ENCODE measurements at places on chromosomes 11 and 22.

- no peak for DNase-seq
These were observed 176.1 kb upstream of the NCAM1 start for GRCh38 chr11:112785149-112785548.

DNA sequence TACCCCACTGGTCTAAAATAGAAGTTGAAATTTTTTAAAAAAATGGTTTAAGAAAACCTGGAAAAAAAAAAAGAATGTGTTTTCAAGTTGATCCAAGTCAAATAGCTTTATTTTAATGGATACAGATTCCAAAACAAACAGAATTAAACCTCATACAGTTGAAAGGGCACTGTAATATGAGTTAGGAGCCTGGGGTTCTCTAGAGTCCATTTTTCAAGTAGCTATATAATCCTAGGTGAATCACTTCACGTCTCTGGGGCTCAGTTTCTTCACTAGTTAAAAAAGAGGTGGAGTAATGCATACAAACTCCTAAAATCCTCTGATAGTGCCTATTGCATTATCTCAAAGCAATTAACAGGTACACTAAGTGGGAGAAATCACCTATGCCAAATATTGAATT, 132.9 kb downstream of the BBOX1 start:
- DNase-seq: no peak

DNA sequence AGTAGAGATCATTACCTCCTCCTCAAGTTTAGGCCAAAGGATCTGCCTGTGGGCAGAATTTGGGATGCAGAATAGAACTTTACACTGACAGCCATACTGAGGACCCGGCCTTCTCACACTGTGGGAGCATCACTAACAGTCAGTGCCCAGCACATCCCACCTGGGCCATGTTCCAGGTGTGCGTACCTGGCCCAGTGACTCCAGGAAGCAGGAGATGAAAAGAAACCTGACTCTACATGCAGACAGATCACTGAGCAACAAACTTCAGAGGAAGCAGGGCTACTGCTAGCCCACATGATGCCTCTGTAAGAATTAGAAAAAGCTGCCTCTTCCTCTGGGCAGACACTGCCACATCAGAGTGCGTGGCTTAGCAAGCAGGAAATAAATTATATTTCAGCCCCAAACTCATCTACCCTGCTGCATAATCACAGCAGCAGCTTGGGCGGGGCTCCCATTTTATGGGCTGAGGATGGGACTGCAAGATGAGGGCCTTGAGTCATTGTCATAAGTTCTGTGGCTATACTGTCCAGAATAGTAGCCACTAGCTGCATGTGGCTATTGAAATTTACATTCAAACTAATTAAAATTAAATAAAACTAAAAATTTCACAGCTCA, 6.0 kb upstream of the LMO2 start:
- DNase-seq: no peak

DNA sequence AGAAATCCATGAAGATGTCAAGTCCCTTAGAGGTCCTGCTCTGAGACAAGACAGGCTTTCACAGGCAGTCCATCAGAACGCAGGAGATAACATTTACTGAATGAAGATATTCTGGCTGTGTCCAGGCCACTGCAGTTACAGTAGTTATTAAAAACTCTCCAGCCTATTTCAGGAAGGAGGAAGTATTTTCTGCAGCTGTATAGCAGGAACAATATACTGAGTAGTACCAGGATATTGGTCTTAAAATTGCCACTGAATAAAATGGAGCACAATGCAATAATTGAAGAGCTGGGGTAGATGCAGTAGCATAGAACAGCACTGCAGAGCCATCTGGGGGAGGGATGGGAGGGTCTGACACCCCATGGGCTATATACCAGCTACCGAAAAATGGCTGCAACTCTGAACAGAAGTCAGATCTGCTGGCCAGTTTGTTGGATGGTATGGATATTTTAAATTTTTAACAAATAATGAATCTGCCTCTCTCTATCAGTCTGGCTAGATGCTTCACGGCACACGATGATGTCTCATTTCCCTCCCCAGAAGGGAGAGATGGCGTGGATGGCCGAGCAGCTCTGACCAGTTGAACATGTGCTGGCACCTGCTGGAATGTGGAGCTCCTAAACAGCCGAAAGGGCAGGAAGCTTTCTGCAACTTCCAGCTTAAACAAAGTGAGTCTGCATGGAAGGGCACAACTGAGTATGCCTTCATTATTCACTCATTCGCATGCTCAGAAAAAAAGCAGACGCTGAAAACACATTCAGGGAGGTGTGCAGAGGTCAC, 342.1 kb upstream of the SYN3 start:
- no peak for DNase-seq

DNA sequence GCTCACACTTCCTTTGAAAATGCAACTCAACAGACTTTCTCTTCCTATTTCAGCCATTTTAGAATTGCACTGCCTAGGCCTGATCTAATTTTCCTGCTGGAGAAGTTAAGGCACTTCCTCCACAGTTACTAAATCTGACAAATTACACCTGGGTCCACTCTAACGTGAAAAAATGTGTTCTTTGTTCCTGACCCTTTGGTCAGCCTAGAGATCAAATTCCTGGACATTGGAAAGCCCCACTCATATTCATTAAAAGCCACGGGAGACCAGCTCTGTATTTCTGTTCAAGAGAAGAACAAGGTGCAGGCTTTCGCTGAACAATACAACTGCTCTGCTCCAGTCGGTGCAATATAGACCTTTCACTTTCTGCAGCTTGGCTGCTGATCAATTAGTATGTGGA, 96.6 kb downstream of the MPPED2 start:
- no peak for DNase-seq

DNA sequence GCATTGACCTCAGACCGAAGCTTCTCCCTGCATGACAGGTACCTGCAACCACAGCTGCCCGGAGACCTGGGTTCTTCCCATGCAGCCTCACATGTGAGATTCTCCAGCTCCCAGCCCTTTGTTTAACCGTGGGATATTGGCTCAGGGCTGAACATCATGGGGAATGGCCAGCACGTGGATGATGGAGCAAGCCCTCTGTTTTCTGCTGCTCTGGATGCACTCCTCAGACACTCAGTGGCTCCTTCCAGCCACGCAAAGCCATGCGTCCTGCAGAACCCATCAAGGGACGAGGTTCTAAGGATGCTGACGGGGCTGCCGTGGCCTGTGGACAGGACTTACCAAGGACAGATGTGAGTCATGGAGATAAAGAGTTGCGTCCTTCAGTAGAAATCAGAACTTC, 639.1 kb downstream of the BRD1 start:
- no peak for DNase-seq

GRCh38 chr22:48631288-48631863, 1196.3 kb downstream of the BRD1 start:
- DNase-seq: no peak

DNA sequence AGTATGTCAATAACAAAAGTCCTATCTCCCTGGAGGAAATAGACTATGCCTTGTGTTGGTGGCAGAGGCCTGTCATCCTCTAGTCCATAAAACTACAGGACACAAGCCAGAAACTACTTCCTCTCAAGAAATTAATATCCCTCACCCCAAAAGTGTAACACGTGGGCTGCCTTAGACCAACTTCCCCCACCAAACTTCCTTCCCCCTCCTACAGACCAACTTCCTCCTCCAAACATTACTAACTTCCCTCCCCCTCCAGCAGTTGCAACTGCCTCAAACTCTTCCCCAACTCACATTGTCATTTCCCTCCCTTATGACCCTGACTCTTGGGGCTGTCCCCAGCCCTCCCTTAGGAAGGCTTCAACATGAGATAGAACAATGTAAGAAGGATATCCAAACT, 6.3 kb downstream of the OR52K2 start:
- DNase-seq: no peak

DNA sequence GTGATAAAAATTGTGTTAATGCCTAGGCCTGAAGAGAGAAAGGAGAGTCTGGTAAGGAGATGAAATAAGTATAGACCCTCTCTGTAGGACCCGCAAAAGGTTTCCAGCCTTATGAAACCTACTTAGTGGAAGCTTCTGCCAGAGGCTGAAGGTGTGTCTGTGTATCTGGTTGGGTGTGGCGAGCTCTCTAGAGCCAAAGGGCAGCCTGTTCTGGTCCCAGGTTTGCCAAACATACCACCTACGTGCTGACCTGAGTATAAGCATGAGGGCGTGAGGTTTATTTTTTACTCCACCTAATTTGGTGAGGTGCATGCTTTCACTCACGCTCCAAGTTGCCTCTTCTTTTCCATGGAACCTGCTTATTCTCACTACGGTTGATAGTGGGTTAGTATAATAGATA, 5.6 kb downstream of the CSTPP1 start:
- no peak for DNase-seq

GRCh38 chr11:102157219-102157618, 47.0 kb downstream of the YAP1 start:
- no peak for DNase-seq

- DNase-seq: no peak
These were observed 8.3 kb downstream of the KIRREL3 start for GRCh38 chr11:126992065-126992803.

GRCh38 chr11:85740481-85741400, 54.7 kb upstream of the CCDC89 start:
- no peak for DNase-seq

- no peak for DNase-seq
These were observed 12.4 kb upstream of the OAF start for GRCh38 chr11:120198403-120198786.

- DNase-seq: no peak
These were observed 33.6 kb downstream of the TCF20 start for GRCh38 chr22:42236848-42237247.

GRCh38 chr11:72218251-72218745, 1.7 kb downstream of the FOLR2 start:
- DNase-seq: no peak

DNA sequence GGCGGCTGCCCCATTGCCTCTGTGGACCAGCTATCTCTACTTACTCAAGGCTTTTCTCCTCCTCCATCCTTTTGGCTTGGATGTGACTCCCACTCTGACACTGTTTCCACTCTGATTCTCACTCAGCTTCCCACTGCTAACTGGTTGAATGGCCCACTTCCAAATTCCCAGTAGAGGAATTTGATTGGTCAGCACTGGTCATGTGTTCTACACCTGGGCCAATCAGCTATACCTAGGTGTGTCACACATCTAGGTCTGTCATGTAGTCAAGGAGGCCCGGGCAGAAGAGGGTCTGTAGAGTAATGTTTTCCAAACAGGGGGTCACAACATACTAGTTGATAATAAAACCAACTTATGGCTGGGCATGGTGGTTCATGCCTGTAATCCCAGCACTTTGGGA, 53.3 kb downstream of the TPBGL start:
- DNase-seq: no peak

- DNase-seq: no peak
These were observed 21.3 kb downstream of the CELF1 start for GRCh38 chr11:47531666-47532065.

DNA sequence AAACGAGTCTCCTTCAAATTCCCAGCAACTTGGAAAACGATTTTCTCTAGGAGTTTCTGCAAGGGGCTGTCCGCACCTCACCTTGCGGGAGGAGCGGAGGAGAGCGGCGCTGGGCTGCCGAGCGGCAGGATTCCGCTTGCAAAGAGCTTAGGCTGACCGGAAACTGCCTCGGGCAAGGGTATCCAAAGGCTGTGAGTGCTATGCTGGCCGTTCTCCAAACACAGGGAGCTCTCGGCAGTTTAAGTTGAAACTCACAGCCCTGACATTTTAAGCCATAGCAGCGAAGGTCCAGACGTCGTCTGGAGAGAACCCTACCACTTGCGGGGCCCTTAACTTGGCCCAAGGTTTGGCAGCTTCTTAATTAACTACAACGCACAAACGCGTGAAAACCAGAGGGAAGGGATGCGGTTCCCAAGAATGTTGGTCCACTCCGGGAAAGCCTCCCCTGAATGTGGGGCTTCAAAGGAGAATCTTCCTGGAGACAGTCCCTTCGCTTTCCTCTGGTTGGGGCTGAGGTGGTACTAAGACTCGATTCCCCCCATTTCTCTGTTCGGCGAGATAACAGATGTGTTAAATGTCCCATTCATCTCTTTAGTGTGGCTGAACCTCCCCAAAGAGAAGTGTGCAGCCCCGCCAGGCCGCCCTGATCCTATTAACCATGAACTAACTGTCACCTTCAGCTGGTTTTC, 1.1 kb upstream of the DBX1 start:
- DNase-seq: peak; percentile 71

DNA sequence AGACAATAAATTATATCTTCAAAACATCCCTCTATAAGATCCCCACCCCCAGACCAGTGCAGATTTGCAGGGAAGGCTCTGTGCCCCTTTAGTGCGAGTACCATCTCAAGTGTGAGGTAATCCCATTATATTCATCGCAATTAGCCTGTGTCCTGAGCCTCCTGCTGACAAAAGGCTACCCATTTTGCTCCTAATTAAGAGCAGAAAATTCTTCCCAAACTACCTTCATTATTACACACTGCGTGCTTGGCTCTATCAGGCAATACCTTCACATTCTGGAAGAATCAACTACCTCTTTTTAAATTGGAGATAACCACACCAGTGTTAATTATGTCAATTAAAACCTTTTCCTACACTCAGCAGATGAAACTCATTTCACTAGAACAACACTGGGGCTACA, 1133.4 kb upstream of the CCDC90B start:
- DNase-seq: no peak

GRCh38 chr11:102577182-102577581, 46.6 kb upstream of the MMP7 start:
- no peak for DNase-seq

- DNase-seq: no peak
These were observed 78.2 kb downstream of the FBLN1 start for GRCh38 chr22:45580726-45581381.

DNA sequence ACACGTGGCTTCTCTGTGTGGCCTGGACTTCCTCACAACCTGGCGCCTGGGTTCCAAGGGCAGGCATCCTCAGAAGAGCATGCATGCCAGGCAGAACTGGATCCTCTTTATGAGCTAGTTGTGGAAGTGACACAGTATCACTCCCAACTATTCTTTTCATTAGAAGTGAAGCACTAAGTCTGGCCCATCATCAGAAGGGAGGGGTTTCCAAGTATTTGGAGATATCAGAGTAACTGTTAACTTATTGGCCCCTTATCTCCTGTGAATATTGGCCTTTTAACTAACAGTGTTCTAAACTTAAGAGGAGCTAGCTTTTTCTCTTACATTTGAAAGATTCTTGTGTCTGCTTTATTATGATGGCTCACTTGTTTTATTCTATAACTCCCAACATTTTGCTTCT, 35.5 kb downstream of the FDX1 start:
- no peak for DNase-seq
